ENCODE measurements at places on chromosomes 5 and 9.
A peak's percentile ranks its signal among the peaks of the same experiment; 100 is the strongest.

DNA sequence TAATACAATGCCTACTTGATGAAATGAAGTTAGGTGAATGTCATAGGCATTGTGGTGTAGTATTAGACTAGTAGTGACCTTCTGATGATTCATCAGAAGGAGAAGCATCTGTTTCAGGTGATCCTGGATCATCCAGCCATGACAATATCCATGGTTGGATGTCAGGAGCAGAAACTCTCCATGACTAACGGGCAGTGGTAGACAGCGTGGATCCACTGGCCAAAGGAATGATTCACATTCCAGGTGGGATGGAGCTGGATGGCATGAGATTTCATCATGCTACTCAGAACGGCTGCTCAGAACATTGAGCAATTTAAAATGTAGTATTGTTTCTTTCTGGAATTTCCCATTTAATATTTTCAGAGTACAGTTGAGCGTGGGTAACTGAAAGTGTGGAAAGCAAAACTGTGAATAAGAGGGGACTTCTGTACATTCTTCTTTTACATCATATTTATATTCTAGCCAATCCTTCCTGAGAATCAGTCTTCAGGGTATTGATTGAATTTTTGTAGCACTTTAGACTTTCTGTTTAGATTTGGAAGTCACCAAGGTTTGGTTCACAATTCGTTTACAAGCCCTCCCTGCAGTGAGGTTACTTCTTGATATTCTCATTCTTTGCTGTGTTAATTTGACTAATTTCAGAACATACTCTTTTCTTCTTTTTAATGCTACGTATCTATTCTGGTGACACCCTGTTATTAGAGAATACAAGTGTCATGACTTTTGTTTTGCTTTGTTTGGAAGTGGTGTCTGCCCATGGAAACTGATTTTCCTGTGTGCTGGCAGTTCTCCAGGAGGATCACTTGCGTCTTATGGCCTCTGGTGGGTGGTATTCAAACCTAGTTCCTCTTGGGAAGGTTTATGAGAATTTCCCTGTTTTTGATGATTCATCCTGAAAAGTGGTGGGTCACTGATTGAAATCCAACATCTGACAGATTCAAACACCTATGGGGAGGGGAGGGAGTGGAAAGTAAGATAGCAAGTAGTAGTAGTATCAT lies 12.2 kb upstream of the CLINT1 start:
- no peak for DNase-seq

DNA sequence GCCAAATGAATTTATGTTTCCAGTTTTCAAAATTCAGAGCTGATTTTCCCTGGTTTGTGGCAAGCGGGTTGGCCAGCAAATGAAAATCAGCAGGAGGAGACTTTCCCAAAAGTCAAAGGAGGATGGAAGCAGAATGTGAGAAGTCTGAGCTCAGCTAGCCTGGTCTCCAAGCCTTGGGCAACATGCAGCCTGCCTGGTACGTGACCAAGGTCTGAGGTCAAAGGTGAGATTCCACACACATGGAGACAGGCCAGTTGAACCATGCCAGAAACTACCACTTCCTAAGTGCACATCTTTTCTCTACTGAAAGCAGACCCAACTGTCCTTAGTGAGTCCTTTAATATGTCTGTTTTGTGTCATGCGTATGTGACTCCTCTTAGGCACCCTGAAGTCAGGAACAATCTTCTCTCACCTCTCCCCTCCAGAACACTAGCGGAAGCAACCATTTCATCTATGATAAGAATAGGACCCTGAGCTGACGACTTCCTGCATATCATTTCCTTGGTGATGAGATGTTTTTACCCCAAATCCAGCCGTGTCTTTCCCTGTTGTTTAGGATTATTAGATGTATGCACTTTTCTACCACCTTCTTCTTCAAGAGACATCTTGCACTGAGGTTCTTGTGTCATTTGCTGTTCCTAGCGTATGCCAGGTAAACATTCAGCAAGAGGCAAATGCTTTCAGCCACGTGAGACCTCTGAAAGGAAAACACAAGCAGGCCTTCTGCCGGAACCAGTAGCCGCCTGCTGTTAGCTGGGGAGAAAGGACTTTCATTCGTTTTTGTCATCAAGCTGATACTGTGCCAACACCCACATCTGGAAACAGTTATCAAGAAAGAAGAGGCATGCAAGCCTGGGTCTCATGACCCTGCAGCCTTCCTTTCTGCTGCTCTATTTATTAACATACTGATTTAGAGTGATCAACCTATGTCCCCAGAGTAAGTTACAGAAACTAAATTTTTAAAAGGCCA lies 9.7 kb upstream of the TGFBI start:
- DNase-seq = no peak

DNA sequence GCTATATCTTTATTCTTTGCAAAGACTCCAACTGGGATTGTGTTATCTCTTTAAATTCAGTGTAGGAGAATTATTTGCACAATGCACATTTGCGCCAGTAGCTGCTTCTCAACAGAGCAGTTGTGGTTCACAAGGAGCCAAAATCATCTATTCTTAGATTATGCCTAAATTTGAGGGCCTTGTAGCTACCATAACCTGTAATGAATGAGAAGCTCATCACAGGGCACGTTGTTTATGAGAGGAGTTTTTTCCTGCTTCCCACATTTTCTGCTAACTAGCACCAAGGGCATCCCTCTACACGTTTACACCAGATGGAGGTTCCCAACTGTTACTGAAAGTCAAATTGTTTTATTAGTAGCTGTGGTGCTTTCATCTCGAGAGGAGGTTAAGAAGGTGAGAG lies 322.4 kb downstream of the TMEM161B start:
- DNase-seq = no peak

- DNase-seq = no peak
These were observed 41.5 kb downstream of the SH3PXD2B start for GRCh38 chr5:172412724-172413286.

- no peak for DNase-seq
These were observed 41.4 kb upstream of the PJA2 start for GRCh38 chr5:109451146-109451545.

DNA sequence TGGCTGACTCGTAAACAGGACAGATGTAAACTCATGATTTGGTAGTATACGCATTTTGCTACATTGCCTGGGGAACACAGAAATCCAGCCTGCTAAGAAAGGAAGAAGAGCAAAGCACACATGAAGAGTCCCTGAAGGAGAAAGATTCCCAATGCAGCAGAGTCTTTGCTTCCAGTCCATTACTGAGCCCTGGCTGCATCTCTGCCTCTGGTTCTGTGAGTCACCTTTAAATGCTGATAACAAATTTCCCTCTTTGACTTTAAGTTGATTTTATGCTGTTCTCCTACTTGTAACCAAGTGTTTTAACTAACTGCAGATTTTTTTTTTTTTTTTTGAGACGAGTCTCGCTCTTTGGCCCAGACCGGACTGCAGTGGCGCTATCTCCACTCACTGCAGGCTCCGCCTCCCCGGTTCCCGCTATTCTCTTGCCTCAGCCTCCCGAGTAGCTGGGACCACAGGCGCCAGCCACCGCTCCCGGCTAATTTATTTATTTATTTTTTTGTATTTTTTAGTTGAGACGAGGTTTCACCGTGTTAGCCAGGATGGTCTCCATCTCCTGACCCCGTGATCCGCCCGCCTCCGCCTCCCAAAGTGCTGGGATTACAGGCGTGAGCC lies 8.5 kb upstream of the PRXL2C start:
- DNase-seq = no peak

DNA sequence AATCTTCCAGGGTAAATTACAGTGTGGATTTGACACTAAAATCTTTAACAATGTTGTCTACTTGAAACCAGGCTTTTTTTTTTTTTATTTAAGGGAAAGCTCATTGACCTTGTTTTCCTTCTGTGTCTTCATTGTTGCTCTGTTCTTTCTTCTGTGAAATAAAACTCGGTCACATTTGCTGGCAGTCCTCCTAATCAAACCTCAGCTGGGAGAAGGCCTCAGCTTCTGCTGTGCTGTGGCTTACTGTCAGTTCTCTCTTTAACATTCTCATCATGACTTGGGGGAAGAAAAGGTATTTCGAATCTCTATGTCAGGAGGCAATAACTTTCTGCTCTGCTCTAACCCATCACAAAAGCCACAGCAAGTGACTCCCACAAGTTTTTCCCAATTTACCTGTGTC lies 268.9 kb downstream of the ZNF608 start:
- no peak for DNase-seq

DNA sequence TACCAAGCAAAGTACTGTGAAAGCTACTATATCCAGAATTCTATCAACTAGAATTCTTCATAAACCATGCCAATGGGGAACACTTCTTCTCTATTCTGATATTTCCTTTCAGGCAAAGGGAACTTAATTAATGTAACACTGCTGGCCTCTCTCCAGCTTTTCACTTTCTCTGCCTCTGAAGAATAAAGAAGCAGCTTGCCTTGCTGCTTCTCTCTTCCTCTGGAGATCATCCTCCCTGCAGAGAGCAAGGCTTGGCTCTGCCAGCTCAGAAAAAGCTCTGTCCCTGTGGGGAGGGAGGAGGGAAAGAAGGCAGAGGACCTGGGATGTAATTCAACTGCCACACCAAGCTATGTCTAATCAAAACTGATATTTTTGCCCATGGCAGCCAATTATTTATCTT lies 6.5 kb downstream of the CTNND2 start:
- DNase-seq = no peak

DNA sequence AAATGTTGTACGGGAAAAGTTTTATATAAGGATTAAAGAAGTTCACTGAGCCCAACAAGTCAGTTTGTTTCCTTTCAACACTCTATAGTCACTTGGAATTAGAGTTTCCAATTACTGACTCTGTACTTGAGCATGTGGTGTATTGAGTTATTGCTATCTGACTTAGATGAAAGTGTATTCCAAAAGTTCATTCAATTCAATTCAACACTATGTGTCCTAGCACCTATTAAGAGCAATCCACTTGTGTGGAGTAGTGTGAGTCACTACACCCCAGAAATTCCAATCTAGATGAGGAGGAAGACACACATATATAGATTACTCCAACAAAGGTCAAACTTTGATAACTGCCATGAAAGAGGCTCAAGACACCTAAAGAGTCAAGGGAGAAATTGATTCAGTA lies 98.2 kb upstream of the SLCO6A1 start:
- no peak for DNase-seq

DNA sequence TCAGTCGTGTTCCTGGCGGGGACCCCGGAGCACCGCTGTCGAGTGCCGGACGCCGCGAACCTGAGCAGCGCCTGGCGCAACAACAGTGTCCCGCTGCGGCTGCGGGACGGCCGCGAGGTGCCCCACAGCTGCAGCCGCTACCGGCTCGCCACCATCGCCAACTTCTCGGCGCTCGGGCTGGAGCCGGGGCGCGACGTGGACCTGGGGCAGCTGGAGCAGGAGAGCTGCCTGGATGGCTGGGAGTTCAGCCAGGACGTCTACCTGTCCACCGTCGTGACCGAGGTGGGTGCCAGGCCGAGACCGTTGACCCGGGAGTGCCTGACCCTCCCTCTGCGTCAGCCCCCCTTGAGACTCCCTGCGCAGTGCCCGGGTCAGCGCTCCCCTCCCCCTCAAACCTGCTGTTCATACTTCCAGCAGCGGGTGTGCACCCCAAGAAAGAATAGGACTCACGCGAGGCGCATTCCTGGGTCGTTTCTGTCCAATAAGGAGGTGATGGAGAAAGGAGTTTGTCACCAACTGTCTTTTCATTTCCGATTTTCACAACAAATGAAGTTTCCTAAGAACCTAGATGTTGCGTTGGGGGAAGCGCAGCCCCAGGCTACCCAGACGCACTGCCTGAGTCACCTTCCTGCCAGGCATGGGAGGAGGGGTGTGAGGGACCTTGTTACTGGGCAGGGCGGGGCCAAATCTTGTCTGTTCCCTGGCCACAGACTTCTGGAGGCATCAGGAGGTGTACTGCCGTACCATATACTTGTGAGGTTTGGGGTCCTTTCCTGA lies 722 bp downstream of the SLC22A4 start:
- DNase-seq = peak; percentile 42

DNA sequence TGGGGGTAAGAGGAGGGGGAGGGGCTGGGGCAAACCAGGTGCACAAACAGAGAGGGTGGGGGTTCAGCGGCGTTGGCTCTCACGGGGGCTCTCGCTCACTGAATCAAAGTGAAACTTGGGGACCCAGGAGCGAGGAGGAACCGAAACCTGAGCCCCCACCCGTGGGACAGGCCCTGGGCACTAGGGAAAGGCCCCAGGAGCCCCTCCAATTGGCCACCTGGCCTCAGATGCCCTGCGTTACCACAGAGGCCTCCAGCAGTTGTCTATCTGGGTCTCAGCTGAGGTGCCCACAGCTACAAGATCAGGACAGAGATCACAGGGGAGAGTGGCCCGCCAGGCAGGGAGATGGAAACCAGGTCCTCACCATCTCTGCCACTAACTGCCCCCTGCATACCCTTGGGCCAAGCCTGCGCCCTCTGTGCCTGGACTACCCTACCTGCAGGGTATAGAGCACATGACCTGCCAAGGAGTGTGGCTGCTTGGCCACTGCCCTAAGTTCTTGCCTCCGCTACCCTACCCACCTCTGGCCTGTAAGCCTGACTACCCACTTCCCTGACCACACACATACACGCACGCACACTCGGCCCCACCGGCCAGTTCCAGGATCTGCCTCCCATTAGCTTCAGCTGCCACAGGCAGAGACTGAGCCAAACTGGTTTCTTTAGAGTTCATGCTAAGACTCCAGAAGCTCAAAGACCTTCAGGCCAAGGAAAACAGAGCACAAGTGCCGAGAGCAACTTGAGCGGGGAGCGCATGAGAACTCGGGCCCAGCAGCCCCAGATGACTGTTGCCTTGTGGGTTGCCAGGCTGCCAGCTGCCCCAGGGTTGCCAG lies 39.9 kb downstream of the PAX5 start:
- no peak for DNase-seq

- no peak for DNase-seq
These were observed 878.3 kb downstream of the TLE1 start for GRCh38 chr9:80811003-80811402.

GRCh38 chr9:107739601-107740082 lies 250.1 kb upstream of the KLF4 start:
- no peak for DNase-seq

DNA sequence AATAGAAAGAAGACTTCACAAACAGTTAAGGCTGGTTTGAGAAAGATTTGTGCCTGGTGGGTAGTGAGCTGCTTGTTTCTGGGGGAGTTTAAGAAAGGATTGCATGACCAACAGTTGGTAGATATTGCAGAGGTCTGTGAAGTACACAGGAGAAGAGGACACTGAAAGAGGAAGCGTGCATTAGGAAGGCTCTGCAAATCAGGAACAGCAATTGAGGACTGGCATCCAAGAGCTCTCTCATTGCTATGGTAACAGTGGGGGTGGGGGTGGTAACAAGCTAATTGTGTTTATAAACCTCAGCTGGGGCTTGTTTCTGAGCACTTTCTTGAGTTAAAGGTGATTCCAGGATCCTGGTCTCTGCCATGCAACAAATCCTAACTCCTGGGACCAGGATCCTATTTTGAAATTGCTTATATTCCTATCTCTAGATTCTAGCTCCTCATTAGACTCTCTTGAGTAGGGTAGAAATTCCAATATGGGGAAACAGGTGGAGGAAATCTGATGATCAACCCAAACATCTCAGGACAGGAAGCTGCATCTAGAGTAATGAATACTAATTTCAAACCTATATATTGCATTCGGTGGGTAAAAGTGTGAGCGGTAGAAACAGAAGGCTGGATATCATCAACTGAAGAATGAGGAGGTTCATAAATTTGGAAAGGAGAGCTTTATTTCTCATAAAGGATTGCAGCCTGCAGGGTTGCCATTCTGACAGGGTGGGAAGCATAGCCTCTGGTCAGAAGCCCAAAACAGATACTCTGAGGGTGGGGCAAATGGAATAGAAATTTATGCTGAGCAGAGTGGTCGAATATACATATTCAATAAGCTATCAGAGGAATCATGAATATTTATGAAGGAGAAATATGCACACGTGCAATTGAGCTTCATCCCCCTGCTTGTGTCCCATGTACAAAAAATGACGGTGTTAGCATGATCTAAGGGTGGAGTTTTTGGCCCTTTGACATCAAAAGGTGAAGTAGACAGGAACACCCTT lies 79.4 kb downstream of the PTTG1 start:
- DNase-seq = no peak

GRCh38 chr9:136091582-136092352 lies 3.3 kb downstream of the NACC2 start:
- DNase-seq = no peak

All from effector memory CD8-positive, alpha-beta T cell (primary cell).